Fibroblast of the aortic adventitia (primary cell): ENCODE measurements at places on chromosomes 3 and 15. TPM values are rescaled to one million over a fixed set of nuclear protein-coding genes. Genes with fewer than 3 reads are reported as not detected.

The ALDH1L1 gene
- total RNA-seq = 0.18 and 0.25 TPM in 2 replicates

The ACP3 gene
- total RNA-seq = 0.63 TPM in 1 of 2 replicates, not detected in the other

The TMEM212 gene
- total RNA-seq = not detected in 2 replicates

The SV2B gene
- 0.08 TPM in 1 of 2 replicates, not detected in the other for total RNA-seq

The PROK2 gene
- total RNA-seq = not detected in 2 replicates

The KCNMB3 gene
- 0.08 and 2.2 TPM in 2 replicates for total RNA-seq

The DUOX1 gene
- not detected in 2 replicates for total RNA-seq

The TUSC7 gene
- not detected in 2 replicates for total RNA-seq
